ENCODE measurements at places on chromosomes 5 and 9.
A peak's percentile ranks its signal among the peaks of the same experiment; 100 is the strongest.

DNA sequence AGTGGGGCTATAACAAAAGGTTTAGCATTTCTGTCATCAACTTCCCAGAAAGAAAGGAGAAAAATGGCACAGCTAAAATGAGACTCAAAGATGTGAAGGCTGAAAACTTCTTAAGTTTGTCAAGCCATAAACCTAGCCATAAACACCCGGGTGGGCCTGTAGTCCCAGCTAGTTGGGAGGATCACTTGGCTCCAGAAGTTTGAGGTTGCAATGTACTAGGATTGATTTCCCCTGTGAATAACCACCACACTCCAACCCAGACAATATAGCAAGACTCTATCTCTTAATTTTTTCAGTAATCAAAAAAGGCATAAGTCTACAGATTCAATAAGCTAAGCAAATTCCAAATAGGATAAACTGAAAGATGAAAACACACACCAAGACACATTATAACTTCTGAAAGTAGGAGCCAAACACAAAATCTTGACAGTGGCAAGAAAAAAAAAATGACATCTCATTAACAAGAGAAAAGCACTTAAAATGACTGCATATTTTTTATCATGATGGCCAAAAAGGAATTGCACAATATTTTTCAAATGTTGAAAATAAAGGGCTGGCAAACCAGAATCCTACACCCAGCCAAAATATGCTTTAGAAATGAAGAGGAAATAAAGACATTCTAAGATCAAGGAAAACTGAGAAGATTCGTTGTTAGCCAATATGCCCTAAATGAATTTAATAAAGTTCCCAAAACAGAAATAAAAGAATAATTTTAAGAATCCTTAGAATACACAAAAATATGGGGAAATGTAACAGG is 308.4 kb downstream of the BRINP1 start:
- no peak for DNase-seq

DNA sequence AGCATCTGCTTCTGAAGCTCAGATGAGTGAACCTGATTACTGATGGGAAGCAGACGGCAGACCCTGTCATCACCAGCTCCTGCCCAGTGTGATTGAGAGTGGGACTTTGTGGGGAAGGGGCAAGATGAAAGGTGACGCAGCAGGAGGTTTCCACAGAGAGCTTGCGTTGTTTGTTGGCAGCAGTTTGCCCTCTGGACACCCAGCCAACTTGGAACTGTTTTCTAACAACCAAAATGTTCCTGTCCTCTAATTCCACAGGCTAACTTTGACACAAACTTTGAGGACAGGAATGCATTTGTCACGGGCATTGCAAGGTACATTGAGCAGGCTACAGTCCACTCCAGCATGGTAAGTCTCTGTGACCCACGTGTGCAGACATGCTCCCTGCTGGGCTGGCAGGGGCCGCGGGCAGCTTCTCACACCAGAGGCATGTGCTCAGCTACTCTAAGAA is 20.9 kb downstream of the CYFIP2 start:
- no peak for DNase-seq

- DNase-seq, result no peak
These were observed 66.4 kb downstream of the PRRT1B start for GRCh38 chr9:131611586-131612315.

- DNase-seq, result peak; percentile 83
These were observed 65.2 kb downstream of the TMC1 start for GRCh38 chr9:72586388-72587130.

- no peak for DNase-seq
These were observed 28.4 kb downstream of the CSF1R start for GRCh38 chr5:150057996-150058395.

GRCh38 chr9:134136118-134136995 is 475 bp downstream of the WDR5 start:
- DNase-seq, result peak; percentile 57

DNA sequence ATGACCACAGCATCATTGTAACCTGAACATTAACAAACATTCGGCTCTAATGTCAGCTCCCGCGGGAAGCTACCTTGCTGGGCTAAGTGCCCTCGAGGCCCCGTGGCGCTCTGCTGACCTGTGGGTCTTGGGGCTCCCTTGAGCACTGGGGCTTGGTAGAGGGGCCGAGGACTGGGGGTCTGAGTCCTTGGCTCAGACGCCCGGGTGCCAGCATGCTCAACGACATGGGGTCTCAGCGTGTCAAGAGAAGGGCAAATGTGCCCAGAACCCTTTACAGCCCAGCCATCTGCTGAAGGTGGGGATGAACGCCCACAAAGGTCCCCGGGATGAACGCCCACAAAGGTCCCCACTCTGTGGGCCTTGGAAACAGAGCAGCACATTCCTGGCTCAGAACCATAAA is 39.7 kb upstream of the SARDH start:
- DNase-seq, result no peak

- no peak for DNase-seq
These were observed 1.6 kb upstream of the C5orf52 start for GRCh38 chr5:157669701-157670097.

- DNase-seq, result no peak
These were observed 25.7 kb downstream of the TRIO start for GRCh38 chr5:14168793-14169262.

- DNase-seq, result no peak
These were observed 6.3 kb downstream of the C5orf15 start for GRCh38 chr5:133962131-133962530.

DNA sequence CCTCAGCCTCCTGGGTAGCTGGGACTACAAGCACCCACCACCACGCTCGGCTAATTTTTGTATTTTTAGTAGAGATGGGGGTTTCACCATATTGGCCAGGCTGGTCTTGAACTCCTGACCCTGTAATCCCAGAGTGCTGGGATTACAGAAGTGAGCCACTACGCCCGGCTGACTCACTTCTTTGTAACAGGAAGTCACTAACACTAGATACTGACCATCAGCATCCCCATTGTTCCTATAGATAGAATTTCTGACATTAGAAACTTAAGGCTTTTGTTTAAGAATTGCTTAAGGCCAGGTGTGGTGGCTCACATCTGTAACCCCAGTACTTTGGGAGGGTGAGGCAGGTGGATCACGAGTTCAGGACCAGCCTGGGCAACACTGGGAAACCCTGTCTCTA is 42.2 kb downstream of the LEAP2 start:
- peak; percentile 15 for DNase-seq

DNA sequence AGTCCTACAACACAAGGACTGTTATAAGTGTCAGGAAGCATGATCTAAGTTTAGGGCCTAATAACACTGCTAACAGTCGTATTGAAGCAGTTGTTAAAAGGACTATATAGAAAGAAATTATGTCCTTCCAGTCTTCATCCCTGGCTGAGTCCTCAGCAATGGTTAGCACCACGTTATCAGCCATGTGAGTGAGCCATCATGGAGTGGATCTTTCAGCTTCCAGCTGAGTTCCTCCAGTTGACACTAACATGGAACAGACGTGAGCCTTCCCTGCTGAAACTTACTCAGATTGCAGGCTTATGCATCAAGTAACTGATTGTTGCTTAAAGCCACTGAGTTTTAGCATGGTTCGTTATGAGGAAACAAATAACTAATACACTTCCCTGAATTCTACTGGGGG is 21.5 kb upstream of the GPBP1 start:
- DNase-seq, result no peak

- DNase-seq, result no peak
These were observed 334.2 kb upstream of the CCNH start for GRCh38 chr5:87746891-87747377.

DNA sequence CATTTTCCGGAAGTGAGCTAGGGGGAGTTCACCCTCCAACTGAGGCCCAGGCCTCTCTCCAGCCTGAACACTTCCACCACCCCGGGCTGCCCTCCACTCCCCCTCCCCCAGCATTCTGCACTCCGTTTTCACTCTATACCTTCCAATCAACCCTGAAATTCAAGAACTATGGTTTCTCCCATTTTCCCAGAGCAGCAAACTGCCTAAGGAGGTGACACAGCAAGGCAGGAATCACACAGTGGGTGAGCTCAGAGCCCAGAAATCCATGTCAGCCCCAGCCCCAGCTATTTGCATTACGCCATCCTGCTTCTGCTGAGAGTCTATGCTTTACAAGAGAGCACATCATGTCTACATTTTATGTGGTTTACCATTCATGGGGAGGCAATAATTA is 11.9 kb downstream of the MSX2 start:
- no peak for DNase-seq

- peak; percentile 88 for DNase-seq
These were observed 3.7 kb upstream of the CAMK2A start for GRCh38 chr5:150293091-150293941.

DNA sequence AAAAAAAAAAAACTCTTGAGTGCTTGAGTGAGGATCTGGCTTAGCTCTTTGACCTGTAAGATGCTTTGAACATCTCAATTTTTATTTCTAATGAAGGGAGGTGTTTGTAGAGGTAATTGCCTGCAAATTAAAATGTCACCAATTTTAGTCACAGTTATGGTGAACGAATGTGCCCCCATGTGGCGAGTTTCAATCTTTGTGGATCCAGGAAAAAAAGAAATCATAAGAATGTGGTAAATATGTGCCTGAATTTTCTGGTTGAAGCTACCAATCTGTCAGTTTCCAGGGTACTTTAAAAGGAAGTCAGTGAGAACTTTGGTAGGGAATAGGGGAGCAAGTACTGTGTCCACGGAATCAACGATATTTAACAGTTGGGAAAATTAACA is 1772.4 kb upstream of the CDH9 start:
- peak; percentile 2 for DNase-seq

GRCh38 chr9:113997610-113998009 is 80.5 kb downstream of the AMBP start:
- no peak for DNase-seq

GRCh38 chr9:119596703-119597102 is 227.5 kb upstream of the BRINP1 start:
- no peak for DNase-seq

Data from hematopoietic multipotent progenitor cell treated with erythropoietin and hydrocortisone succinate and interleukin-3 and kit ligand, for 4 days (in vitro differentiated cells).